ENCODE measurements at places on chromosomes 4 and X.

GRCh38 chrX:153879741-153880439, 6.1 kb downstream of the L1CAM start:
- DNase-seq, result no peak

DNA sequence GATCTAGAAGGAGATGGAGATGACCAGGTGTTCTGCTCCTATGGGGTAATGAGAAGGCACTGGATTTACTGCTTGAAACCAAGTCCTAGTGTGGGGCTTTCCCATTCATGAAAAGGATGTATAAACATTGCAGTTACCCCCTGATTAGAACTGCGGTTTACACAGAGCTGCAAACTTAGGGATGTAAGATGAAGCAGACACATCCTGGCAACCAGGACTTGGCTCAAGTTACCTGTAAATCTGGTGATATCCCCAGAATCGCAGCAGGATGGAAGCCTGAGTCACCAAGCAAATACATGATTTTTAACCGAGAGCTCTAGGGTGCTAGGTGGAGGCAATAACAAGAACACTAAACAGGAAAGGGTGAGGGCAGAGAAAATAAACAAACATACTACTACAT, 178.6 kb upstream of the MAMLD1 start:
- DNase-seq, result no peak

DNA sequence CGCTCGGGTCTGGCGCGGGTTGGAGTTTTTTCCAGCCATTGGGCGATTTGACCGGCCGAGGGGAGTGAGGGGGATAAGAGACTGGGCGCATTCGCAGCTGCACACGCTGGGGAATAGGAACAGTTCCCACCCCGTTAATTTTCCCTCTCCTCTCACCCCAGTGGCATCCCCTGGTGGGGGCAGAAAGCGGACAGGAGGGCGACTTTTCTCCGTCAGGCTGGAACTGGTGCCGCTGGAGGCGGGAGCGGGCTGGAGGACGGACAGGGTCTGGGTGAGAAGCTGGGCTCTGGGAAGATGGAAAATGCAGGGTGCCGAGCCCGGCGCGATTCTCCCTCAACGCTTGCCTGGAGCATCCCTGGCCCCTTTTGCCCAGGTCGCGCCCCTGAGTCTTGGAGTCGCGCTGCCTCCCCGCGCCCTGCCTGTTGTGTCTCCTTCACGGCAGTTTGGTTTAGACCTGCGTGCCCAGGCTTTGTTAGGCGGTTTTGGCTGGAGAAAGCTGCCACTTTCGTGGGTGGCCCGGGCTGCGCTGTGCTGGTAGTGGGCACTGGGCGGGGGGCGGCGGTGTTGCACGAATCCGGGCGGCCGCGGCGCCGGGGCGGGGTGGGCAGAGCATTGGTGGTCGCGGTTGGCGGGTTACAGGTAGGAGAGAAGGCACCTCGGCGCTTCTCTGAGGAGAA, 2.0 kb downstream of the ADGRL3 start:
- DNase-seq, result peak; percentile 72

GRCh38 chr4:92307181-92307580, 3.4 kb downstream of the GRID2 start:
- no peak for DNase-seq

- DNase-seq, result no peak
These were observed 100.4 kb upstream of the FAM9B start for GRCh38 chrX:9134366-9134765.

DNA sequence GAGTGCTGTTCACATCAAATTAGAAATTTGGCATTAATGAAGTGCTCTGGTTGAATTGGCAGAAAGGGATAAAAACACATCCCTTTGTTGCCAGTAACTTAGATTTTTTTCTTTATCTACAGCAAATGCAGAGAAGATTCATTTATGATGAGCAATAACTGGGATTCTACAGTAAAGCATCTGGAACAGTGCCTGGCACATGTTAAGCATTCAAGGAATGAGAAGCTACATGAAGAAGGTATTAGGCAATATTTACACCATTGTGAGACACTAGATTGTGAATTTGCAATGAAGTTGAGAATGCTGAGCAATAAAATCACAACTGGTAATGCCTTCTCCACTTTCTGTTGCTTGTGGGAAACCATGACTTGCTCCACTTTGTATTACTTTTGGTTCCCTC, 33.5 kb downstream of the PCDH19 start:
- DNase-seq, result no peak

- DNase-seq, result peak; percentile 84
These were observed 354 bp upstream of the TEC start for GRCh38 chr4:48269861-48270522.

GRCh38 chrX:52979568-52979967, 21.2 kb upstream of the FAM156A start:
- no peak for DNase-seq

GRCh38 chr4:121822796-121823504, 733 bp downstream of the CCNA2 start:
- DNase-seq, result no peak

DNA sequence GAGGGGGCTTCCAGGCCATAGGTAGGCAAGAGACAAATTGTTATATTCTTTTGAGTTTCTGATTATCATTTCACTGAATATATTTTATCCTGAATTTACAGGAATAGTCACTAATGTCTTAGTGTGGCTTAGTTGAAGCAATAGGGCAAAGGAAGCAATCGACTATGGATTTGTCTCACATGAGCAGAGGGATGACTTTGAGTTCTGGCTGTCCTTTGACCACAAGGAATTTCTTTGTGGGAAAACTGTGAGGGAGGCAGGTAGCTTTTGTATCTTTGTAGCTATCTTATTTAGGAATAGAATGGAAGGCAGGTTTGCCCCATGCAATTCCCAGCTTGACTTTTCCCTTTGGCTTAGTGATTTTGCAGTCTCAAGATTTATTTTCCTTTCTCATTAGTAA, 207.3 kb upstream of the ANXA10 start:
- no peak for DNase-seq

- no peak for DNase-seq
These were observed 5.7 kb upstream of the CASP6 start for GRCh38 chr4:109708990-109709389.

DNA sequence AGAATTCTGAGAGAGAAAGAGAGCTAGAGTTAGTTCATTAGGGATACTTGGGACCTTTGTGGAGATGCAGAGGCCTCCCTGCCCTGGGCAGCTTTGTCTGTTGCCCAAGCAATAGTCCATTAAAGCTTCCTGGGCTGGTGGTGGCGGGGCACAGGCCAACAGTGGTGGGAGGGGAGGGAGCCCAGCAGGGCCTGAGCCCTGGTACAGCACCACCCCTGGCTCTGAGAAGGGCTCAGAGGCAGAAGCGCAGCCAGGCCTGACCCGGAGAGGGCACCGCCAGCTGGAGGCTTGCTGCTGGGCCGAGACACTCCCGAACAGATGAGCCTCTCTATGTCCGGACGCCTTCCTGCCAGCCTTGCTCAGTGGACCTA, 65.3 kb downstream of the EFNB1 start:
- no peak for DNase-seq

DNA sequence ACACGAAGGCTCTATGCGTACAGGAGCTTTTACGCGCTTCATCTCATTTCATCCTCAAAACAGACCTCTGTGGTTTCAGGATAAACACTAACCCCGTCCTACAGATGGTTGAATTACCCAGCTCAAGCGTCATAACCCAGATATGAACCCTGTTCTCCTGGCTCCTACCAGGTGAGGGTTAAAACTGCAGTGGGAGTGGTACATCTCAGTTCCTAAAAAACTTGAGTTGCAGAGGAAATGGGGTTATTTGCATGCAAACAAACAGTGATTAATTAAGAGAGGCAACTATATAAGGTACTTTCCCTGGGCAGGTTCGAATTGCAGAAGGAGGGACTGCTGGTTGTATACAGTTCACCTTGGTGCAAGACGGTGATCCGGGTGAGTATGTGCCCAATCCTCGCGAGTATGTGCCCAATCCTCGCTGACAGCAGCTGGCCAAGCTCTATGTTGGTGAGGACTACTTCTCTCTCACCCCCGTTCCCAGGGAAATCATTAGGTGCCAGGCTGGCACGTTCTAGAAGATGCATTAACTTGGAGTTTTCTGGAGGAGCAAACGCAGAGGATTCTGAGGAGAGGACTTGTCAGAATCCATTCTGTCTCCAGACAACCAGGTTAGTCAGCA, 72.6 kb downstream of the FHDC1 start:
- no peak for DNase-seq

DNA sequence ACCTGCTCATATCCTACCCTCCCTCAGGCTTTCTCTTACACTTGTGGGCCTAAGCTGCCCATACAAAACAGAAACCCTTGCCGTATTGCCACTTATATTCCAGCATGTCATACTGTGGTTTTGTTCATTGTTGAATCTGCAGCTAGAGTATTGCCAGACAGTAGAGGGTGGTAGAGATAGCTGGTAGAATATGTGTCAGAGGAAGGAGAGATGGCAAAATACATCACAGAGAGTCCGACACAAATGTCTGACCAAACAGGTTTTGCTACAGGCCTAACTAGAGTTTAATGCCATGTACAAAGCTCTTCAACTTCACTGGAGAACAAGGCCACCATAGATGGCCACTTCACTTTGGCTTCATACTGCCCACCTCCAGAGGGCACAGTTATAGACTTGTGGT, 160.1 kb downstream of the EFHC2 start:
- DNase-seq, result no peak

DNA sequence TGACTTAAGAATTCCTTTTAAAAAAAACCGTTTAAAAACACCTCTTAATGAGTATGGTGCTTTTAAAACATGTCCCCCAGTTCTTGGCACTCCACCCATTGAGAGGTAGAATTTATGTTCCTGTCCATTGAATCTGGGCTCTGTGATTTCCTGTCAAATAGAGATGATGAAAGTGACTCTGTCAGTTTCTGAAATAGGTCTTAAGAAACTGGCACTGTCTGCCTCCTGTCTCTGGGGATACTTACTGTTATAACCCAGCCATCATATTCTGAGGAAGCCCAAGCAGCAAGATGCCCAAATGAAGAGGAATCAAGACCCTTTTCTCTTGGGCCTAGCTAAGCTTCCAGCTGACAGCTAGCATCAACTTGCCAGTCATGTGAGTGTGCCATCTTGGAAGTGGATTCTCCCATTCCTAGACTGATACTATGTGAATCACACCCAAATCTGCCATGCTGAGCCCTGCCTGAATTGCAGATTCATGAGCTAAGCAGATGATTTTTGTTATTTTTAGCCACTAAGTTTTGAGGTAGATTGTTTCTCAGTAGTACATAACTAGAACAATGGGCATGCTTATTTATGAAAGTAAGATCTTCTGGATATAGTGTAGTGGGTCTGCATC, 22.8 kb downstream of the C4orf54 start:
- DNase-seq, result no peak

DNA sequence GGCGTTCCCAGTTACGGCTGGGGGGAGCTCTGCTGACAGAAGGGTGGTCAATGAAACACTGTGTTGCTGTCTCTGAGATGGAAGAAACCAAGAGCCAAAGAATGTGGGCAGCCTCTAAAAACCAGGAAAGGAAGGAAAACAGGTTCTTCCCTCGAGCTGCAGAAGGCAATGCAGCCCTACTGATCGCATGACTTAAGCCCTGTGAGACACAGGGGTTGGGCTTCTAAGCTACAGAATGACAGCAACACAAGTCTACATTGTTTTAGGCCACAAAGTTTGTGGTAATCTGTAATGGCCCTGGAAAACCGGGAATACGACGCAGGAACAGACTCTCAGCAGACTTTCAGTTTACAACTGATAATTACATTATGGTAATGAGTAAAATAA, 38.2 kb upstream of the MTNR1A start:
- DNase-seq, result no peak

DNA sequence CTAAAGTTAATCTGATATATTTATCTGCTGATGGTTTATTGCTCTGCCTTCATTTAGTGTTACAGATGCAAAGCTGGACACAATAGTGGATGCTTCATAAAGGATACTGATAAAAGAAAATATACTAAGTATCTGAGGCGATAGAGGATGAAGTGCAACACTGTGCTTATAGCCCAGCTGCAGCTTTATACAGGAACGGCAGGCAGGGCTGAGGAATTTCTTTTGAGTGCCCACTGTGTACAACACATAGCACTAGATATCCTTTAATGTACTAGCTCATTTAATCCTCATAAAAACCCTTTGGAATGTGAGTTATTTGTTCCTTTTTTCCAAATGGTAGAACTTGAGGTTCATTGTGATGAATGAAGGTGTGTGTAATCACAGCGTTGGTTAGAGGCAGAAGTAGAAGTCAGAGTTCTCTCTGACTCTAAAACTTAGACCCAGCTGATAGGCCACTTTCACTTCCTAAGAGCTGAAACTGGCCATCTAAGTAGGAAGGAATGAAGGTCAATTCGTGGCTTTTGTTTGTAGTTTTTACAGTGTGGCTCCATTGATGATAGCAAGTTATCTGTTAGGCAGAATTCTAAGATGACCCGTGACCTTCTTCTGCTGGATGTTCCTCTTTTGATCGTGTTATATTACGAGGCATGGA, 138.0 kb downstream of the VEGFC start:
- DNase-seq, result no peak

- DNase-seq, result no peak
These were observed 217.1 kb upstream of the LDB2 start for GRCh38 chr4:17115583-17115982.

DNA sequence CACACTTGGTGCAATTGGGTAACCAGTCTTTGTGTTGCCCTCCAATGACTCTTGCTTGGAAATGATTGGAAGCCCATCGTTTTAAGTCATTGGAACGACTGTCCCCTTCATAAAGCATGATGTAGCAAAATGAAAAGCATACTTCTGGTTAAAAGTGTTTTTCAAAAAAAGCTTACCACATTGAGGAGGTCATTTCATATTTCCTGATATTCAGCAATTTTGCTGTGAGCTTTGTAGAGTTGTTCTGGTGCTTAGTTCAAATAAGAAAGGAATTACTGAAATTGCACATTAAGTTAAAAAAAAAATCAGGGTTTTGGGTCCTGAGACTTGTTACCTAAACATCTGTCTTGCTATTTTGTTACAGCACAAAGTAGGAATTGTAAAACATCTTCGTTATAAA, 51.8 kb downstream of the TBL1X start:
- DNase-seq, result no peak

DNA sequence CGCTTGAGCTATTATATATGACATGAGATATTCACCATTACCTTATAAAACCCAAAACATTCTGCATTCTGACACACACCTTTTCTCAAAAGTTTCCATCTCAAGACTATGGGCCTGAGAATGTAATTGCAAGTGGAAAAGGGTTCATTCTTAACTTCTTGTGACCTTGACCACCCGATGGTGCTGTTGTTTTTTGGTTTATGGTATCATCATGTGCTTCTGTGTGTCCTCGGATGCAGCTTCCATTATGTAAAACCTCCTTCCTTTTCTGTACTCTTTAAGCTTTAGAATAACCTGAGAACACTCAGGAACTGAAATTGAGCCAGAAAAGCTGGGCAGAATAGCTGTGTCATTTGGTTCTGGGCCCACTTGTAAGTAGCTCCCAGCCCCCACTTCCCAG, 16.2 kb upstream of the PUDP start:
- DNase-seq, result no peak

DNA sequence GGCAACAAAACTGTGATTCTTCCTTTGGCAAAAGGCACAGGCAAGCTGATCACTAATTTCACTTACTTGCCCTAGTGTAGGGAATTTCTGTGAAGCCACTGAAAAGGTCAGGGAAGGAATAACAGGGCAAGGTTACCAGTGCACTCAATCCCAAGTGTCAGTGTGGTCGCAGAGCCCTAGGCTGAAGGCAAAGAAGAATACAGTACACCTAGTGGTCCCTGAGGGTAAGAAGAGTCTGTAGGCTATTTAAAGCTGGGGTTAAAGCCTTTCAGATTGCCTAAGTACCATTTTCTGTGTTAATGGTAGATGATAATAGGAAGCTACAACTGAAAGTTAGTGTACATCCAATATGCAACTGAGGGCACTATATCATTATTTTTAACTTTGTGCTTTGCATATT, 173.6 kb upstream of the NRK start:
- DNase-seq, result no peak

GRCh38 chr4:94302191-94302590, 40.4 kb downstream of the HPGDS start:
- no peak for DNase-seq

- DNase-seq, result no peak
These were observed 110.7 kb downstream of the MFAP3L start for GRCh38 chr4:169915545-169915944.
